ENCODE measurements at places on chromosomes 5 and 9.

GRCh38 chr5:67206929-67207328, 10.3 kb upstream of the CD180 start:
- no peak for DNase-seq

GRCh38 chr5:96957254-96958049, 21.6 kb downstream of the LNPEP start:
- peak; percentile 14 for DNase-seq

GRCh38 chr5:60550311-60550710, 149.7 kb downstream of the DEPDC1B start:
- no peak for DNase-seq

DNA sequence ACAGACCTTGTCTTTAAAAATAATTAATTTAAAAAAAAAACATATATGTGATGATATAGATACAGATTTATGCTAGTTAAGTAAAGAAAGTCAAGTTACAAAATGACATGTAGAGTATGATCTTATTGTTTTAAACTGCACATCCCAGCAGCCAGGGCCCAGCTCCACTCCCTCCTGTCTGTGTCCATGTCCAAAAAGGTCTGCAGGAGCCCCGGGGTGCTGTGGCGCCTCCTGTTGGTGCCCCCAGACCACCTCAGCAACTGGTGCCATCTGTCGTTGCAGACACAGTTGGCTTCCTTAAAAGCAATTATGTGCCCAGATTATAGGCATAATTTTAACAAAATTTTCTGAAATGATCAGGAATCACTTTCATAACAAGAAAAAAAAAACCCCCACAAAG, 33.3 kb downstream of the IPPK start:
- no peak for DNase-seq

- no peak for DNase-seq
Observed at GRCh38 chr9:38202336-38202938, 133.4 kb upstream of the SHB start.
